DMS 273 treated with DMSO at 0.1 percent for 48 hours (cell line): ENCODE measurements at places on chromosomes 7 and 10.

GRCh38 chr7:131190146-131190545 lies 137.5 kb upstream of the MKLN1 start:
- DNase-seq = no peak

DNA sequence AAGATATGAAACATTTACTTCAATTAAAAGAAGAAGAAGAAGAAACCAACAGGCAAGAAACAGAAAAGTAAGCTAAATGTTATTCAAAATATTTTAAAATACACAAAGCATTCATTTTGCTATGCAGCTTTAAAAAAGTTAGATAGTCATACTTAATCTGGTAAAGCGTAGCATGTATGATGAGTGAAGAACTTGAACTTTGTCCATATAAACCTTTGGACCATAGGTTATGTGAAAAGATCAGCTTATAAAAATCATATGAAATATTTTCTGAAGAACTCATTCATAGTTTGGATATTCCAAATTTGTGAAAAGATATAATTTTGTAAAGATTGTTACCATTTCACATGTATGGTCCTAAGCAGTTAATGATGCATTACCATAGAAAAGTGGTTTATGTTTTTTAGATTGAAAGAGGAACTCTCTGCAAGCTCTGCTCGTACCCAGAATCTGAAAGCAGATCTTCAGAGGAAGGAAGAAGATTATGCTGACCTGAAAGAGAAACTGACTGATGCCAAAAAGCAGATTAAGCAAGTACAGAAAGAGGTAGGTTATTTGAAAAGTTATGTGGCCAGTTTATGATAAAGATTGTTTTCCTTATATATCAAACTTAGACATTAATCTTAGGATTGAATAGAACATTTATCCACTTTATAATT lies 37.3 kb downstream of the KIF20B start:
- DNase-seq = no peak

- peak; percentile 21 for DNase-seq
These were observed 309.1 kb downstream of the MDFIC start for GRCh38 chr7:115230882-115231571.

GRCh38 chr10:122102146-122102868 lies 113.3 kb downstream of the TACC2 start:
- DNase-seq = no peak

DNA sequence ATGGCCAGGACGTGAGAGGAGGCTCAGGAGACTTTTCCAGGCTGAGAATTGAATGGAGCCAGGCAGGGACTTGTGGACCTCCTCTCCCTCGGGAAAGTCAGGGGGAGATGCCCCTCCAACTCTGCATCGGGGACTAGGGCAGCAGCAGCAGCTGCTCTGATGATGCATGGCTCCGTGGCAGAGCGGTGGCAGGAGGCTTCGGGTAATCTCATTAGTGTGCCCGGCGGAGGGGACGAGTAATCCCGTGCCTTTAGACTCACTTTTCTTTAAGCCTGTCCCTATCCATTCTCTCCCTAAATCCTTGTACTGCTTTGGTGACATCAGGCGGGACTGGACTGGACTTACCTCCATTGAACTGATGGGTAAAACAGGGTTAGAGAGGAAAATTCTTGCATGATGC lies 75.1 kb downstream of the ZMIZ1 start:
- DNase-seq = no peak

GRCh38 chr7:36188906-36189305 lies 35.9 kb downstream of the EEPD1 start:
- no peak for DNase-seq

DNA sequence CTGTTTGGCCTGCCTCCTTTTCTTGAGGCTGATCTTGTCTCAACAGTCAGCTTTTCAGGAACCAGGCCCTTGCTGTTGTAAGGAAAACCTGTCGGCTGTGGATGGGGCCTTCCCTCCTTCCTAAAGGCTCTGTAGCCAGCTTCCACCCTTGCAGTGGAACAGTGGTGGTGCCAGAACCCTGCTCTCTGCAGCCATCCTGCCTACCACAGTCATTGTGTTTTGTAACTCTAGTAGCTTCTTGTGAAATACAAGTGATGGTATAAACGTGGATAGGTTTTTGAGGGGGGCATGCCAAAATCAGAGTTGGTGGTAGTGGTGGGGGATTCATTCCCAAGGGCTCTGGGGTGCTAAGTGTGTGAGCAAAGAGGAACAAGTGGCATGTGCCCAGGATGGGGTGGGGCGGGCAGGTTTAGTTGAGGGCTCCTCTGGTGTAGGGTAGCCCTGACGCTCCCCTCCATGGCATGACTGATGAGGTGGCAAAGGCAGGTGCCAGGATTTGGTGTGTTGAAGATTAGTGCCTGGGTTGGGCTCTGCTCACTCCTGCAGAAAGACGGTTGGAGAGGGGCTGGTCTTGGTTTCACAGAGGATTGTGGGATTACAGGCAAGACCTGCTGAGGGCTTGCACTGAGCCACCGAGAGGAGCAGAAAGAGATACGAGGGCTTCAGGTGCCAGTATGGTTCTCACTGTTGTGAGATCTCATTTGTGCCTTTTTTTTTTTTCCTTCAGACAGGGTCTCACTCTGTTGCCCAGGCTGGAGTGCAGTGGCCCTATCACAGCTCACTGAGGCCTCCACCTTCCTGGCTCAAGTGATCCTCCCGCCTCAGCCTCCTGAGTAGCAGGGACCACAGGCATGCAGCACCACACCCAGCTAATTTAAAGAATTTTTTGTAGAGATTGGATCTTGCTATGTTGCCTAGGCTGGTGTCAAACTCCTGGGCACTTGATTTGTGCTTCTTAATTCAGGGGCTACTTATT lies 7.4 kb downstream of the TSPAN14 start:
- no peak for DNase-seq

- DNase-seq = no peak
These were observed 407.4 kb downstream of the GRID1 start for GRCh38 chr10:85959239-85959638.

- no peak for DNase-seq
These were observed 10.7 kb upstream of the CAPZA2 start for GRCh38 chr7:116851671-116852070.

GRCh38 chr10:93991114-93991513 lies 2.6 kb upstream of the PLCE1 start:
- no peak for DNase-seq

DNA sequence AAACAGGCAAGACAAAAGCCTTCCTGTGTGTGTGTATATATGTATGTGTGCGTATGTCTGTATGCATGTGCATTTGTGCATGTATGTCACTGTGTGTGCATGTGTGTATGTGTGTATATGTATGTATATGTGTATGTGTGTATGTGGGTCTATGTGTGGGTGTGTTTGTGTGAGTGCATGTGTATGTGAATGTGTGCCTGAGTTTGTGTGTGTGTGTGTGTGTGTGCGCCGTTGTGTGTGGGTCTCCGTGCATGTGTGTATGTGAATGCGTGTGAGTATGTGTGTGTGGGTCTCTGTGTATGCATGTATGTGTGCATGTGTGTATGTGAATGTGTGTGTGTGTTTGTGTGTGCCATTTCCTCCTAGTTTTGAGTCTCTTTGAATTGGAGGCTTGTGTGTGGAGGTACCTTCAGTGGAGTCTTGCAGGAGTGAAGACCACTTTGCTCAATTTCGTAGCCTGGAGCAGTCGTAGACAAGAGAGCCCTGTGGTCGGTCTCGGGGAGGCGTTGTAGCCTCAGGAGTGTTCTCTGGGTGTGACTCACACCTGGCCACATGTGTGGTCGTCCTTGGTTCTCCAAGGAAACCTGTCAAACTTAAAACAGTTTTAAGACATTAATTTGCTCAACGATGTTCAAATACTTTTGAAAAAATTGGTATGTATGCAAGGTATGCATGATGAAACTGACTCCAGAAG lies 28.1 kb downstream of the INPP5A start:
- DNase-seq = no peak

- DNase-seq = no peak
These were observed 37.0 kb downstream of the KLF6 start for GRCh38 chr10:3747984-3748383.

GRCh38 chr7:67854221-67855178 lies 857.9 kb downstream of the TYW1 start:
- peak; percentile 8 for DNase-seq

DNA sequence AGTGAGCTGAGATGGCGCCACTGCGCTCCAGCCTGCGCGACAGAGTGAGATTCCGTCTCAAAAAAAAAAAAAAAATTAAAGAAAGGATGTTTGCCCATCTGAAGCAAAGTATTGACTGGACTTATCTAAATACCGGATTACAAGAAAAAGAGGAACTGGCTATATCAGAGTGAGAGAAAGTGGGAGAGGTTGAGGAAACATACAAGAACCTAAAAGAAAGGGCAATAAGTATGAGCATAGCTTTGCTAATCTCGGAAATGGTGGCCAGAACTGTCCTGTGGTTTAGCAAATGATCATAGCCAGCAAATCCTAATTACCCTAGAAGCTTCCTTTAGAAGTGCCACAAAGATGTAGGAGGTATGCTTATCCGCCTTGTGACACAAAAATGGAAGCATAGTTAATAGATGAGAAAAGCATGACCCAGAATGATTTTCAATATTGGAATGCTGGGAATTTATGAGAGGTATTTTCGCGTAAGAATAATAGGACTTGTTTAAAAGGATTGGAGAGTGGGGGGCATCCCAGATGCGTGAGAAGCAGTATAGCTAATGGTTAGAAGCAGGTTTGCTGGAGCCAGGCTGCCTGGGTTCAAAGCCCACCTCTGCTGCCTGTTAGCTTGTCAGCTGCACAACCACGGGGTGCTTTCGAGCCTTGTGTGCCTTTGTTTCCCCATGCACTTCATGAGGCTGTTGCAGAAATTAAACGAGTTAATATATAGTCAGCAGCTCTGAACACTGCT lies 1.2 kb upstream of the GTPBP4 start:
- DNase-seq = no peak

- DNase-seq = no peak
These were observed 544 bp downstream of the GPRIN2 start for GRCh38 chr10:46555713-46556514.

- no peak for DNase-seq
These were observed 41.8 kb downstream of the PTPRZ1 start for GRCh38 chr7:121914676-121915279.

- no peak for DNase-seq
These were observed 1.5 kb downstream of the PCDH15 start for GRCh38 chr10:54799506-54799905.

- no peak for DNase-seq
These were observed 89.0 kb downstream of the JMJD1C start for GRCh38 chr10:63376560-63377304.

- no peak for DNase-seq
These were observed 336.2 kb downstream of the WDR11 start for GRCh38 chr10:121187391-121187790.
